BJ (cell line): ENCODE measurements at places on chromosomes 3 and 15.

GRCh38 chr3:69474186-69474585, 88.3 kb upstream of the FRMD4B start:
- no peak for DNase-seq

GRCh38 chr3:192487033-192487432, 240.3 kb downstream of the FGF12 start:
- no peak for DNase-seq

GRCh38 chr3:50189274-50189673, 2.1 kb upstream of the GNAT1 start:
- DNase-seq = no peak

GRCh38 chr3:193783166-193783896, 190.3 kb downstream of the OPA1 start:
- no peak for DNase-seq

DNA sequence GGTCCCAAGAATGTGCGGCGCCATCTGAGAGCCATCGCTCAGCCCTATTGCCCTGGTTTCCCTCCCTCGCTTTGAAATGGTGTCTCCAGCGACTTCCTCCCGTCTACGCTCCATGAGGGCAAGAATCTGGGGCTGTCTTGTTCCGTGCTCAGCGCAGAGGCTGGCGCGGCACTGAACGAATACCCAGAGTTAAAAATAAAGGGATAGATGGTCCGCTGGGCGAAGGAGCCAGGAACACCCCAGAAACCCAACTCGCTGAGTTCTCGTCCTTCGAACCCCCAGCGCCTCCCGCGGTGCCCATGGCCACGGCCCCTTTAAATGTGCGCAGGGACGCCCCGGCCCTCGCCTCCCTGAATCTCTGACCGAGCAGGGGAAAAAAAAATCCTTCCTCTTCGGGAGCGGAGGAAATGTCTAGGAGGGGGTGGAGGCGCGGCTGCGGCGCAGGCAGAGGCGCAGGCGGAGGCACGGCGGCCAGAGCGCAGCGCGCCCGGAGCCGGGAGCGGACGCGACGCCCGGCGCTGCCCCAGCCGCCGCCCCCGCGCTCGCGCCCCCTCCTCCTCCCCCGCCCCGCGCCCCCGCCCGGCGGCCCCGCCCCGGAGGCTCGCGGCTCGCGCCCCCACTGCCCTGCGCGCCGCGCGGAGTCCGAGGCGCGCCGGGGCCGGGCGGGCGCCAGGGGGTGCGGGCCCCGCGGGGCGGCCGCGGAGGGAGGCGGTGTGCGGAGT, 8.5 kb upstream of the FGD5 start:
- no peak for DNase-seq

GRCh38 chr3:168794427-168794826, 698.7 kb upstream of the GOLIM4 start:
- DNase-seq = no peak

DNA sequence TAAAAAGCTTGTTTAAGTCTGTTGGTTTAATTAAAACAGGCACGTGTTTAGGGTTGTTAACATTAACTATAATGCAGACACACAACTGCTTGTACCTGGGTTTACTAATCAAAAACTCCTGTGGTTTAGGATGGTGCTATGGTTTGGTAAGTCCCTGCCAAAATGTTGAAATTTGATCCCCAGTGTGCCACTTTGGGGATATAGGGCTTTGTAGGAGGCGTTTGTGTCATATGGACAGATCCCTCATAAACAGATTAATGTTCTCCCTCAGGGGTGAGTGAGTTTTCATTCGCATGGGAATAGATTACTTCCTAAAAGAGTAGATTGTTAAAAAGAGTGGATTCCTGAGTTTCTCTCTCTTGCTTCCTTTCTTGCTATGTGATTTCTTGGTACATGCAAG, 18.7 kb upstream of the GK5 start:
- no peak for DNase-seq

DNA sequence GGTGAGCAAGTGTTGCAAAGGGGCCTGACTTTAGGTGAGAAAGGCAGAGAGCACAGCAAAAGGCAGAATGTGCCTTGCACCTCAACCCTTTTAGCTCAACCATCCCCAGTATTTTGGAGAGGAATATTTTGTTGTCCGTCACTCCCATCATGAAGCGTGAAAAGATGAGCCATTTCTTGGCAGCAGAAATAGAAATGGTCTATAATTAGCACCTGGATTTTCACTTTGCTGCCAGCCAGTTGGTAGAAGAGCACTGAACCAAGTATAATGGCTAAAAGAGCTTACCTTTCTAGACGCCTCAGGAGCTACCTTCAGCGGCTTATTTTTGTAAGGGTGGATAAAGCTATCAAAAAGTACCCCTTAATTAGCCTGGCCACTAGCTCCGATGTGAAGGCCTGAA, 406.7 kb downstream of the OCA2 start:
- DNase-seq = no peak

DNA sequence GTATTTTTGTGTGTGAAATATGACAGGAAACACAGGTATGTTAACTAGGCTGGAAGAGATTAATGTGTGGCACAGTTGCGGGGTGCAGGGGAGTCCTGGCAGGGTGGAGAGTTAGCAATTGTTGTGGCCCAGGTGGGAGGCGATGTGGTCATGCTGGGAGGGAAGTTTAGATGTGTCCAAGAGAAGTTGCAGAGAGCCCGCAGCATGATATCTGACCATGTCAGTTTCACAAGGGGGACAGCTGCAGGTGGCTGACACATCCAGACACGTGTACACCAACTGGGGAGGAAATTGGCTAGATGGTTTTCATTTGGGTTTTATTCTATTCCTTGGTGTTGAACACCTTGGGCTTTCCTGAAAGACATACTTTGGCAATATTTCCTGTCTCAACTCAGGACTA, 172.8 kb upstream of the RGMA start:
- DNase-seq = no peak

DNA sequence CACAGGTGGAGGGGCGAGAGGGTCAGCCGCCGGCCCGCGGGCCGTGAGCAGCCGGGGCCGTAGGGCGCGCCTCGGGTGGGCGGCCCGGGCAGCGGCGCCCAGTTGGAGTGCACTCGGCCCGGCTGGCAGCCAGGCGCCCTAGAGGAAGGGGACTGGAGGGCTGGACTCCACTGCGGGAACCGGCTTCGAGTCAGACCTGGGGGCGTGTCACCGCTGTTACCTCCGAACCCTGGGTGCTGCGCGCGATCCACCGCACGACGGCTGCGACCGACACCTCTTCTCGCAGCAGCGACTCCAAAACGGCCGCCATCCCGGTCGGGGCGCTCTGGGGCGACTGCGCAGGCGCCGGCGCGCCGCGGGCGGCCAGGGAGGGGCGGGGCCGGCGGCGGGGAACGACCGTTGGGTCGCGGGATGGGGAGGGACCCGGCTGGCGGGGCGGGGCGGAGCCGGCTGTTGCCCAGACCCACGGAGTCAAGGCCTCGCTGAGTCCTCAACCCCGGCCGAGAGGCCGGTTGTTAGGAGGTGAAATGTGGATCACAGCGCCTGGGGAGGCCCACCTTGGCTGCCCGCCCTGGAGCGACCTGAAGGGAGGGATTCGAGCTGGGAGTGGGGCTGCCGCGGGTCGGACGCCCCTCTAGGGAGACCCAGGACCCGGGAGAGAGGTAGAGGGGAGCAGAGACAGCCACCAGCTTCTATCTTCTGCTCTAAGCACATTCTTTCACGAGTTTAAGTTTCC, at the start of gene CDAN1:
TSS of gene CDAN1 (minus strand) at position 336 of the 736 bp plus-strand sequence. CDS start at position 310, 26 bp downstream.
- DNase-seq = peak; percentile 26

DNA sequence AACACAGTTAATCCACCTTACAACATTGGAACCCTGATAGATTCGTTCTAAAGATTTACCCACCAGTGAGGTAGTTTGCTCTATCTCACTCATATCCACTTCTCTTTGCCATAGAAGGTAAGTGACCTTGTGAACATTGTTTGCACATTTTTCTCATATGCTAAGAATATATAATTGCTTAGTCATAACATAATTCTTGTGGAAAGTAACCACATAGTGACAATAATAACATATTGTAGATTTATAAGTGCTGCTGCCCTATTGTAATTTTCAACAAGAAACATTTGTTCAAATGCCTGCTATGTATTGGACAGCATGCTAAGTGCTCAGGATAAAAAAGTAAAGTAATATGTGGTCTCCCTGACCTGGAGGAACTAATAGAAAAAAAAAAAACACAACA, 554.2 kb upstream of the KCNMB2 start:
- DNase-seq = no peak

DNA sequence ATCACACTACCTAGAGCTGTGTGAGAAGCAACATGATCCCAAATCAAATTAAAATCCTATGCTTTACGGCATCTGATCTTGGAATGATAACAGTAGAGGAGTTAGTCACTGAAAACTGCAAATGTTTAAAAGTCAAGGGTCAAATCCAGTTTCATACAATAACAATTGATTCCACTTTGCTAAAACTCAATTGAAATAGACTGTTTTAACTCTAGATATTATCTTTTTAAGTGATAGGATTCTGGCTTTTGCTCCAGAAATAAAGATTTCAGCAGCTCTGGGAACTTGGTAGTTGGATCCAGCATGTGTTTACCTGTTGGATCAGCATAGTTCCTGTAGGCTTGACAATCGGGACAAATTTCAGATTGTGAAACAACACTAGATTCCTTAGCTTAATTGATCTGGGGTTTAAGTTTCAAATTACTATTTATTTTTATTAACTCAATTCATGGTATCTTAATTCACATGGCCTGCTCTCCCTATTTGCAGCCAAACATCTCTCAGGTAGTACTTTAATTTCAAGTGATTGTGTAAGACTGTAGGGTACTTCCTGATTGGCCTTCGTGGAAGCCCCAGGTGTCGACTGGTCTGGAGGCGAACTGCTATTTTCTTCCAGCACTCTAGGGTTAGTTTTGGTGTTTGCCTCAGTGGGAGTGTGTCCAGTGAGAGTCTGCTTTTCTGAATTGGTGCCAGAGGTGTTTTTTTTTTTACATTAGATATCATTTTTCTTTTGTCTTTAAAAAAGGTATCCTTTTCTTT, 16.6 kb downstream of the NFKBIZ start:
- no peak for DNase-seq

DNA sequence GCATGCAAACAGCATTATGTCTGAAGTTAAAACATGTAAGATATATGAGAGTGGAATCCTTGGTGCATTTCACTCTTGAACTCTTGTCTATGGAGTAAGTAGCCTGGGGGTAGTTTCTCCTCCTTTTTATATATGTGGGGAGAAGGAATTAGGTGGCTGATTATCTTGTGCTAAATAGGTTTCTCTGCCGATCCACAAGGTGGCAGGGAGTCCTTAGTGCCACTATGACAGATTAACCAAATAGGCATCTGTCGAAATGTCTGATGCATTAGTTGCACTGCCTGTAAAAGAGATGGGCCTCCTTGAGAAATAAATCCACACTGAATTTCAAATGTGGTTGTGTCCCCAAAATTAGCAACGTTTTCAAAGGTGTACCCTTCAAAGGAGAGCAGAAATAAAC, 170.1 kb downstream of the CNTN4 start:
- DNase-seq = no peak

DNA sequence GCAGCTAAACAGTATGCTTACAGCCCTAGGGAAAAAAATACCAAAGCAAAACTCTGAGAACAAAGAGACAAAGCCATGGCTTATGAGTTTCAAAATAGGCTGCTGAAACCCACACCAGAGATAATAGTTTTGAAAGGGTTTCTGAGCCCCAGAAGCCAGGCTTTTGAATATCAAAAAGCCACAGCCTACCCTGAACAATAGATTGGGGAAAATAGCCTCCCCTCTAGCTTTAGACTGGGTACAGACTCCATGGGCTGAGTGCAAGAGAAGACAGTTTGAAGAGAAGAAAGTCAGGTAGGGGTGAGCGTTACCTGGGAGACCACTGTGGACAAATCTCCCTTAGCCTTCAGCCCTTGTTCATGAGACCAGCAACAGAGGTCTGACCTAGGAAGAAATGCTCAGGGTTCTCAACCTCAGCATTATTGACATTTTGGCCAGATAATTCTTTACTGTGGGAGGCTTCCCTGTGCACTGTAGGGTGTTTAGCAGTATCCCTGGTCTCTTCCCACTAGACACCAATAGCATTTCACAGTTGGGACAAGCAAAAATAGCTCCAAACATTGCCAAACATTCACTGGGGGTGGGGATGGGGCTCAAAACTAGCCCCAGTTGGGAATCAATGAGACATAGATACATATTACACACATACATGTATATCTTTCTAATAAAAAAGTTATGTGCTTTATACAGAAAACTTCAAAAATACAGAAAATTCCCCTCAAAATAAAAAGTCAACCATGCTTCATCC, 11.6 kb upstream of the TAFA4 start:
- no peak for DNase-seq

DNA sequence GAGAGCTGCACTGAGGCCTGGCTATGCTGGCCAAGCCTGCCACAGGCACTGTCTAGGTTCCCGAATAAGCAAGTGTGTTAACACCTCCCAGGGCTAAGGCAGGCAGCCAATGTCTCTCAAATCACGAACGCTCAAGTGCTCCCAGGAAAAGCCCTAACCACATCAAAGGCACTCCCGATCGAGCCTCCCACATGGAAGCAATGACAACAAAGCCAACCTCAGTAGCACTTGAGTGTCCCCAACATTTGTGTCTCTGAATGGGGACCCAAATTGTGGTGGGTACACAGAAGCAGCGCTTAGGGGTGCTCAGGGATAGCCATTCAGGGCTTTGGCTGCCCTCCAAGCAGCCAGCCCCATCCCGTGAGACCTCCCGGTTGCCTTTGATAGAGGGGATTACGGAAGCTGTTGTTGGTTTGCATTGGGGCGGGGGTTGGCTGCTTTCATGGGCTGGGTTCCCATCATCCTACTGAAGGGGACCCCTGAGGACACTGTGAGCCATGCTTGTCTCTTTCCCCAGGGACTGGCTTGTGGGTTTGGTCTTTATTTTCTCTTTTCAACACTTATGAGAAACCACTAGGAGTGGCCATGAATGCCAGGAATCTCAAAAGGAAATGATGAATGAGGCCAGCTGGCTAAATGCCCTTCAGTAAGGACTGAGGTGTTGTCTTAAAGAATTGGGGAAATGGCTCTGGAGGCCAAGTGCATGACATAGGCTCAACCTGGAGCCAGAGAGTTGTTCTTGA, 234.1 kb upstream of the FEZF2 start:
- DNase-seq = peak; percentile 61

GRCh38 chr3:162770551-162770950, 1273.9 kb downstream of the OTOL1 start:
- DNase-seq = no peak

GRCh38 chr15:62505762-62506161, 340.7 kb upstream of the C2CD4B start:
- no peak for DNase-seq

DNA sequence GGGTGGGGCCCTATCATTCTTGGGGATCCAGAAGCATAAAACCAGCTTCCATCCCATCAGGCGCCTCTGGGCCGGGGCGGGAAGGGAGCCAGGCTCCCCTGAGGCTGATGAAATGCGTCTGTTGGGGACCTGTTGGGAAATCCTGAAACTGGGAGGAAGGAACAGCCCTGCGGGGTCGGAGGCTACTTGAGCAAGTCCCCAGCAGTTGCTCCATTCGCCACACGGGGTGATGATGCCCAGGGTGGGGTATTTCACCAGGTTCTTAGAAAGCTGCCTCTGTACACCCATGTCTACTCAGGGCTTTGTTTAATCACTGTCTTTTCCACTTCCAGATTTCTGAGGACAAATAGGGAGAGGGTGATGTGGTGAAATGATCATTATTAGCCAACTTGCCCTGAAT, 25.4 kb upstream of the TSEN2 start:
- no peak for DNase-seq

GRCh38 chr3:42459151-42459550, 43.3 kb upstream of the VIPR1 start:
- DNase-seq = no peak

- DNase-seq = no peak
Measured at GRCh38 chr15:58185439-58185838, 47.3 kb downstream of the AQP9 start.

GRCh38 chr3:45772341-45773035, 23.8 kb downstream of the SLC6A20 start:
- DNase-seq = no peak
